H9 (cell line): ENCODE measurements at places on chromosomes 2 and 18. TPM values are rescaled to one million over a fixed set of nuclear protein-coding genes. Genes with fewer than 3 reads are reported as not detected.

GRCh38 chr2:54941248-54941984, 108.8 kb downstream of the RTN4 start:
- DNase-seq, result no peak

- DNase-seq, result no peak
These were observed 2.8 kb upstream of the GYPC start for GRCh38 chr2:126653109-126653508.

DNA sequence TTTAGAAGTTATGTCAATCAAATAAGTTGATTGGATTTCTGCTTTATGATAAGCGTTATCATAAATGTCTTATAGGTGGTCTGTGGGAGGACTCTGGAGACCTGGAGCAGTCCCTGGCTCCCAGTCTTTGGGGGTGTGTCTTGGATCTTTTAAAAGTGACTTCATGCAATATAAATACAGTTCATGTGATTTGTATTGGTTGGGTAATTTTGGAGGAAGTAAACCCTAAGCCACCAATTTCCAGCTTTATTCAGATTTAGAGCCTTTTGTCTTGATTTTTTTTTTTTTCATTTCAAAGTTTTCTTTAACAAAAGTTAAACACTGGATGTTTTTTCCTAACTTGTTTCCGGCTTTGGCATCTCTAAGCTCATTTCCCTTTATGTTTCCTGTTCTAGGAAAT, 68.8 kb downstream of the MAP4K4 start:
- no peak for DNase-seq

DNA sequence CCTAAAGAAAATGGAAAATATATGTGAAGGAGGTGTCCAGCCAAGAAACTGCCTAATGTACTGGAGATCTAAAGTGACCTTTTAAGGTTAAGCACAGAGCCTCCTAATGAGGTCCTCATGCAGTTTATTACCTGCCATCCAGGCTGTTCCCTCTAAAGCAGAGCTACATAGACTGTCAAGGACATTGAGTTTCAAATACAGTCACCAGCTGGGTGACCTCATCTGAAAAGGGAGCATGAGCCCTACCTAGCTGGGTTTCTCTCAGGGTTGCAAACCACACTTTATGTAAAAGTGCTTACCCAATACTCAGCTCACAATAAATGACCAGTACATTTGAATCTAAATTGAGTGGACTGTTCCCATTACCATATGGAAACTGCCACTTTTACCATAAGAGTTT, 65.4 kb upstream of the CTNNA2 start:
- DNase-seq, result no peak

- DNase-seq, result no peak
These were observed 6.2 kb downstream of the HAUS1 start for GRCh38 chr18:46110406-46110805.

DNA sequence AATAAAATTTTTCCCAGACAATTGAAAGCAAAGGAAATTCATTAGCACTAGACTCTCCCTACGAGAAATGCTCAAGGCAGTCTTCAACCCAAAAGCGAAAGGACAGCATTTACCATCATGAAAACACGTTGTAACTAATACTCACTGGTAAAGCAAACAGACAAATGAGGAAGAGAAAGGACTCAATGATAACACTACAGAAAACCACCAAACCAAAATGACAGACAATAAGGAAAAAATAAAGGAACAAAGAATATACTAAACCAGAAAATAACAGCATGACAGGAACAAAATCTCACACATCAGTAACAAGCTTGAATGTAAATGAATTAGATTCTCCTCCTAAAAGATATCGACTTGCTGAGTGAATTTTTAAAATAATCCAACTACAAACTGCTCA, 190.7 kb downstream of the NOL4 start:
- DNase-seq, result no peak

DNA sequence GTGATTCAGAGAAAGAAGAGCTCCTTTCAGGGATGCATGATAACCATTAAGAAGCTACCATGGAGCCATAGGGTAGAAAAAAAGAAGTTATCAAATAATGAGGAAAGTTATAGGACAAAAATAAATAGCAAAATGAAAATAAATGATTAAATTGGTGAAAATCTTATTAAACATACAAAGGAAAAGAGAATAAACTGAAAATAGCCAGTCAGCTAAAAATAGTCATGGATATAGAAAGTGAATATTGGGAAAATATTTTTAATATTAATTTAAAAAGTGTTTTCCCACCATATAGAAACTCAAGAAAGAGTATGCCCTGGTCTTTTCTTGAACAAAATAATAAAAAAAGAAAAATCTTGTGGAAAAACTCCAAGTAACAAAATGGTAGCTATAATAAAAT, 209.2 kb upstream of the CDH19 start:
- DNase-seq, result no peak

DNA sequence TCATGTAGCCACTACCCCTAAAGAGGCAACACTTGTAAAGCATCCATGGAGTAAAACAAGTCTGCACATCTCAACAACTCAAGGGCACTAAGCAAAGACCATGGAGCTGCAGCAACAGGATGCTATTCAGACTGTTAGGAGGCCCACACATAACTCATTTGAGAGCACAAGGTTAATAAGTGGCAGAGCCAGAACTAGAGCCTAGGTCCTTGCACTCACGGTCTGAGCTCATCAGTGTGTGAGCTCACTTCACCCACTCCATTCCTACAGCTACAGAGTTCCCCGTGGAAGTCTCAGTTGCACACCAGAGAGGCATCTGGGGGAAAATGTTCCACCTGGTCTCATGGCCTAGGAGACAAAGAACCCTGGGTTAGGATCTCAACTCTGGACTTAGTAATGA, 35.0 kb downstream of the TTC32 start:
- no peak for DNase-seq

DNA sequence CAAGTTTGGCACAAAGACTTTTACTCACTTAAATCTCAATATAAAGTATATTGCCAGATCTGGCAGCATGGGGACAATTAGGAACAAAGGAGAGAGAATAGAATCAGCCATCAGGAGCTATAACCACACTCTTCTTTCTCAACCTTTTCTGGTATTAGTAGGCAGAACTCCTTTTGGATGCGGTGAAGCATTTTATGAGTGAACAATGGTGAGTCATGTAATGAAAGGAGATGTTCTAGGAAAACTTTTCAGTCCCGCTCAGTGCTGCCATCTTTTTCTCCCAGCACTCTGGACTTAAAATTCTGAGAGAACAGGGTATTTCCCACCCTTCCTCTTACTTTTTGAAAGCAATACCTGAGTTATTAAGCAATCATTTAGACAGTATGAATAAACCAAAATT, 32.2 kb downstream of the PLEKHA3 start:
- DNase-seq, result no peak

- no peak for DNase-seq
These were observed 17.7 kb upstream of the ICOS start for GRCh38 chr2:203918839-203919238.

Gene TGFA
- 2.5 and 3.3 TPM in 2 replicates for total RNA-seq

Gene IL1RL2
- not detected in 2 replicates for total RNA-seq
